ENCODE measurements at places on chromosomes 13 and 19.
A peak's percentile ranks its signal among the peaks of the same experiment; 100 is the strongest.

GRCh38 chr19:2462635-2463421, 6.1 kb upstream of the LMNB2 start:
- peak; percentile 71 for DNase-seq

DNA sequence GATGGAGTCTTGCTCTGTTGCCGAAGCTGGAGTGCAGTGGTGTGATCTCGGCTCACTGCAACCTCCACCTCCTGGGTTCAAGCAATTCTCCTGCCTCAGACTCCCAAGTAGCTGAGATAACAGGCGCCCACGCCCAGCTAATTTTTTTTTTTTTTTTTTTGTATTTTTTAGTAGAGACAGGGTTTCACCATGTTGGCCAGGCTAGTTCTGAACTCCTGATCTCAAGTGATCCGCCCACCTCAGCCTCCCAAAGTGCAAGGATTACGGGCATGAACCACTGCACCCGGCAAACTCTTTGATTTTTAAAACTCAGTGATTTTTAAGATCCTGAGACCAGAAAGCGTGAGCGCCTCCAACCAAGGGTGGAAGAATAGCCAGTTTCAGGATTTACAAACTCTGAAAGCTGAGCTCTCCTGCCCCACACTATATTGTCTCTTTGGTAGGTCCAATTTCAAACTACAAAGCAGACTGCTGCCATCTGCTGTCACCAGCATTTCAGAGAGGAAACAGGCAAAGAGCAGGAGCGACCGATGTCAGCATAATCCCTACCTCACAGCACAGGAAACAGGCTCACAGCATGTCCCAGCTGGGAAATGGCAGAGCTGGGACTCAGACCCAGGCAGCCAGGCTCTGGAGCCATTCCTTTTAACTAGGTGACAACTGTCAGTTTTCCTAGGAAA, 9.2 kb downstream of the NOSIP start:
- no peak for DNase-seq

DNA sequence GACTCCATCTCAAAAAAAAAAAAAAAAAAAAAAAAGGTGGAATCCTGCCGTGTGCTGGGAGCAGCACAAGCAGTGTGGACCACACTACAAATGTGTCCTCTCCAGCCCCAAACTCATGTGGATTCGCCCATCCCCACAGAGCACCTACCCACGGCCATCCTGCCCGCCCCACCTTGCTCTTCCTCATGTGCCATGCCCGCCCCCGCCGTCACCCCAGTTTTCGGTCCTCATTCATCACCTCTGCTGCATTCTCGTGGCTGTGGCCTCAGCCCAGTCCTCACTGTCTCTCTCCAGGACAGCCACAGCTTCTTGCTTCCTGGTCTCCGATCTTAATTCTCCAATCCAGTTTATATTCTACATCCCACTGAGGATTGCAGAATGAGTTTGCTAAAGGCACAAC, 80.0 kb upstream of the TM9SF2 start:
- DNase-seq, result no peak

GRCh38 chr13:28022848-28023518, 34.5 kb upstream of the URAD start:
- no peak for DNase-seq

DNA sequence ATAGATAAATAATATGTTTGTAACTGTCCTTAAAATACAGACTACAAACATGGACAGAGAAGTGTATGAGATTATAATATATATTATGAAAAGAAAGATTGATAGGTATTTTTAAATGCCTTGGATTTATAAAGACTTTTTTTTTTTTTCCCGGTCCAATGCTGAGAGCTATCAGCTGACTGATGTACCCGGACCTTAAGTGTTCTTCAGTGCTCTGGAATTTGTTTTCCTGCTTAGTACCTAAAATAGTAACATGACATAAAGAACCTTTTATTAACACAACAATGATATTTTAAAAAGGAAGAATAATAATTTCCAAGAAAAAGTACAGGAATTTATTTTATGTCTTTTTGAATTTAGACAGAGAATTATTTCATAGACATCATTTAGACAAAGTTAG, 795.5 kb upstream of the PCDH9 start:
- no peak for DNase-seq

- no peak for DNase-seq
Observed at GRCh38 chr13:46146898-46147297, 35.1 kb downstream of the LCP1 start.

DNA sequence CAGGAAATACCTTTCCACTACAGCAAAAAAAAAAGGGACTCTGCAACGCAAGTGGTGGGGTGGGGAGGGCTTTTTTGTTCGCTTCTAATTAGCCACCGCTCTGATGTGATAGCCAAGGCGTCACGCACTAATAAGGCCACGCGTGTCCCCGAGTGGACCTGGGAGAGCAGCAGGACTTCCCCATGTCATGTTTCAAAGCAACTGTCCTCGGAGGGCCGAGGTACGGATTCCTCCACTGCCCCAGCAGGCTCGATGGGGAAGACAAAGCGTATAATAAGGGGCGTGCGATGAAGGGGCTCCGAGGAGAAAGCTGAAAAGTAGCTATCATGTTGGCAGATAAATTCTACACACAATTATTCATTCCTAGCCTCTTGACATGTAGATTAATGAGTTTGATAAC, 179.7 kb upstream of the ZNF507 start:
- DNase-seq, result no peak

DNA sequence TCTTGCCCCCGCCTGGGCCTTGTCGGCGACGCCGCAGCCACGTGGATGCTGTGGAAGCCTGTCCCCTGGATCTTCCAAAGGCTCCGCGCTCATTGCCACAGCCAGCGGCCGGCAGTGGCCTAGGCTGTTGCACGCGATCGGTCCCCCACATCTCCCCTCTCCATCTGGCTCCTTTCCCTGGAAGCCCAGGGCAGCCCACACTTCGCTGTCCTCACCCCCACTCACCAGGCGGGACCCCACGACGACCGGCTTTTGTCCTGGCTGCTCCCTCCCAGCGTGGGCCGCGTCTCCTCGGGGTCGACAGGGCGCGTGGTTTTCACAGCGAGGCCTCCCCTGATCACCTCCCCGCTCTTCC, 605 bp upstream of the TEX30 start:
- DNase-seq, result no peak

DNA sequence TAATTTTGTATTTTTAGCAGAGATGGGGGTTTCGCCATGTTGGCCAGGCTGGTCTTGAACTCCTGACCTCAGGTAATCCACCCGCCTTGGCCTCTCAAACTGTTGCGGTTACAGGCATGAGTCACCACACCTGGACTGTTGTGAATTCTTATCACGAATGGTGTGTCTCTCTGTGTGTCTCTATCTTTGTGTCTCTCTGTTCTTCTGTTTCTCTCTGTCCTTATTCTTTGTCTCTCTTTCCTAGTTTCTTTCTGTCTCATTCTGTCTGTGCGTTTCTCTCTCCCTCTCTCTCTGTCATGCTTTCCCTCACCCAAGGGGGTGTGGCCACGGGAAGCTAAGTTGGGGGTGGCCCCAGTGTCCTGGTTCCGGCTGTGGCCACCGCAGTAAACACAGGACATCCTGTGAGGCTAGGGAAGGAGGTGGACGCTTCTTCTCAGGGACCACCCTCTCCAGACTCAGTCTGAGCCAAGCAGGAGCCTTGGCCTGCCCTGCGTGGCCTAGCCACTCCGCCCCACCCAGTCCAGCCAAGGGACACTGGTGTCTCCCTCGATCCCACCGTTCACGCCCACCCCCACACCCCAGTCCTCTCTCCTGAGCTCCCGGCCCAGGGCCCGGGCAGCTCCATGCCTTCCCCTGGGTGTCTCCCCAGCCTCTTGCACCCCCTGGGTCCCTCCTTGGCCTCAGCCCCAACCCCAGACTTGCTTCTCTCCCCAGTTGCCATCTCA, 3.9 kb upstream of the PRX start:
- DNase-seq, result no peak

DNA sequence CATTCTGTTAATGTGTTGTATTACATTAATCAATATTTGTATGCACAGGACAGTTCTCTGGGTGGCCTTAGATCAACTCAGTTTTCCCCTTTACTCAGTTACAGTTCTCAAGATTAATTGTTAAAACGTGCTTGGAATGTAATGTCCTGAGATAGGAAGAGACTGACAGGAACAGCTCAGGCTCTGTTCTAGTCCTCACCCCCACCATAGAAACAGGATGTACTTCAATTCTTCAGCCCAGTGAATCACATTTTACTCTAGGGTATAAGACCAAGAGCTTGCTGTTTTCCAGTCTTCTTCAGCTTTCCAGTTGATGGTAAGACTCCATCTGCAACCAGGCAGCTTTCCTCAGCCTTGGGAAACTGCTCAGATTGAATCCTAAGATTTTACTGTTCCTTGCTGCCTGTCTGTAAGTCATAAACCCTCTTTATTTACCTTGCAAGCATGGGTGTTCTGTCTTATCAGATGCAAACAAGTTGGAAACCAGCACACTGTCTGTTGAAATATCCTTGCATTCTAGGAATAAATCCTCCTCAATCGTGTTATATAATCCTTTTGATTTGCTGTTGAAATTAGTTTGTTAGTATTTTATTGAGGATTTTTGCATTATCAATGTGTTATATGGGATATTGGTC, 836.9 kb upstream of the PCDH9 start:
- no peak for DNase-seq

- DNase-seq, result no peak
Observed at GRCh38 chr19:15372470-15372869, 7.1 kb downstream of the AKAP8 start.

GRCh38 chr13:98780451-98780850, 28.0 kb upstream of the SLC15A1 start:
- no peak for DNase-seq

GRCh38 chr19:48668332-48668731, 4.5 kb downstream of the NTN5 start:
- no peak for DNase-seq

GRCh38 chr13:98528663-98529064, 48.2 kb downstream of the STK24 start:
- no peak for DNase-seq

DNA sequence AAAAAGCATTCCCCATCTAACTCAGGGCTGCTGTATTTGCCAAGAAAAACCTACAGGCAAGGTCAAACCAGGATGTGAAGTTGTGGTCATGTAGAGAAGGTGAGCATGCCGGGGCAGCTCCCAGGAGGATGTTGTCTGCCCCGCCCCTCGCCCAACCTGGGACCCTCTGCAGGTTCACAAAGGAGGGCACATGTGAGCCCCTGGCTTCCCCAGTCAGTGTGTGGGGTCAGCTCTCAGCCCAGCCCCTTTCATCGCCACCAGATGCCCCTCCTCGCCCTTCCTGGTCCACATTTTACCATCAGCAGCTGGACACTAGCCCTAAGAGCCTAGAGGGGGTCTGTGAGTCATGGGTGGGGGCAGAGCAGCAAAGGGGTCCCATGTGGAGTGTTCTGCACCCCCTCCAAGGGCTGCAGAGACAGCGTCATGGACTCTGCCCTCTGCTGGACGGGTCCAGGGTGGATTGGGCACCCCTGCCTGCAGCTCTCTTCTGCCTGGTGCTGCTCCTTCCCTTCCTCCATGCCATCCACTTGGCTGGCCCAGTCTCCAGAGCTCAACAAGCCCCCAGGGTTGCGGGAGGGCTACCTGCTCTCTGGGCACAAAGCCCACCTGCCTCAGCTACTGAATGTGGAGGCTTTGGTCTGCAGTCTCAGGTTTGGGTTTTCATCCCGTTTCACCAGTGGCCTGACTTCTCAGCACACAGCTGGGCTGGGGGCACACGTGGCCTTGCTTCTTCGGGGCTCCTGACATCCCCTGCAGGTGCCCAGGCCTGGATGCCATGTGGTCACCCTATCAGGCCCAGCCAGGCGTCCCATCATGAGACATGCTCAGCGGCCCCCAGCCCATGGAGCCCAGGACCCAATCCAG, 3.7 kb downstream of the PLEKHF1 start:
- no peak for DNase-seq

GRCh38 chr19:31980796-31981195, 364.6 kb upstream of the ZNF507 start:
- DNase-seq, result no peak

DNA sequence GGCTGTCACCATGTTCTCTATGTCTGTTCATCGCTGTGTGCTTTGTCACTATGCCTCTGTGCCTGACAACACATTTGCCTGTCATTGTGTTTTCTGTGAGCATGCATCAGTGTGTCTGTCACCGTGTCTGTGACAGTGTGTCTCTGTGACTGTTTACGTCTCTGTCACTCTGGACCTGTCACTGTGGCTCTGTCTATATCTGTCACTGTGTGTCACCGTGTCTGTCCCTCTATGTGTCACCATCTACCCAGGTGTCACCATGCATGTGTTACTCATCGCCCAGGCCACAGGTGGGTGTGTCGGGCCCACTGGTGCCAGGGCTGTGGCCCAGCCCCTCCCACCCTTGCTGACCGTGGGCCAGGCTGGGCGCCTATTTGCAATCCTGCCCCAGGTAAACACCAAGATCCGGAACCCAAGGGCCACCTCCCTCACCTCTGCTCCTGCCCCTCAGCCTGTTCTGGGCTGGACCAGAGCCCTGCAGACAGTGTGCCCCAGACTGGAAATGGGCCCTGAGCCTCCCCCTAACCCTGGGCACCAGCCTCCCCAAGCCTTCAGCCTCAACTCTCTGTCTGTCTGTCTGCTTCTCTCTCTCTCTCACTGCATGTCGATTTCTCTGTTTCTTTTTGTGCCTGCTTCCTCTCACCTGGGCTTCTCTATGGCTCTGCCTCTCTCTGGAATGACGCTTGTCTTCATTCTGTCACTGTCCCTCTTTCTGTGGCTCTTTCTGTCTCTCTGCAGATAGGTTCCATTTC, 7.7 kb downstream of the IRF2BP1 start:
- DNase-seq, result no peak

DNA sequence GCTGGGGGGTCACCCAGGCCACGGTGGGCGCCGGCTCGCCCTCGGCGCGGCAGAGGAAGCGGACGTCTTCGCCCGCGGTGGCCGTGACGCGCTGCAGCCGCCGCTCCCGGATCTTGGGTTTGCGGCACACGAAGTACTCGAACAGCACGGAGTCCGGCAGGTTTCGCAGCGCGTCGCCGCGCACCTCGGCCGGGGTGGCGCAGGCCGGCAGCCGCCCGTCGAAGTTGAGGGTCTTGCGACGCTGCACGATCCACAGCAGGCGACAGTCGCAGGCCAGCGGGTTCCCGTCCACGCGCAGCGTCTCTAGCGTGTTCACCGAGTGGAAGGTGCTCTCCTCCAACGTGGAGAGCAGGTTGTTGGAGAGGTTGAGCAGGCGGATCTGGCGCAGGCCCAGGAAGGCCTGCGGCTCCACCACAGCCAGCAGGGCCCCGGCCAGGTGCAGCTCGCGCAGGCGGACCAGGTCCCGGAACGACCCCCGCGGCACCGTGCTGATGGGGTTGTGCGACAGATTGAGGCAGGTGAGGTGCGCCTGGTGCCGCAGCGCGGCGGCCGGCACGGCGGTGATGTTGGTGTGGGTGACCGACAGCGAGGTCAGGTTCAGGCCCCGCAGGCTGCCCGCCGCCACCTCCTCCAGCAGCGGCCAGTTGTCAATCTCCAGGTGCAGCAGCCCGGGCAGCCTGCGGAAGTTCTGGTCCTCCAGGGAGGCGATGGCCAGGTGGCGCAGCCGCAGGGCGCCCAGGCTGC, 8.6 kb upstream of the PEAK3 start:
- DNase-seq, result no peak
